Activated CD8-positive, alpha-beta memory T cell treated with anti-CD3 and anti-CD28 coated beads, Interleukin-2, amount 10 ng/mL, durations not matched to agents 7 days and 5 days (primary cell): ENCODE measurements at places on chromosomes 13 and 19.

DNA sequence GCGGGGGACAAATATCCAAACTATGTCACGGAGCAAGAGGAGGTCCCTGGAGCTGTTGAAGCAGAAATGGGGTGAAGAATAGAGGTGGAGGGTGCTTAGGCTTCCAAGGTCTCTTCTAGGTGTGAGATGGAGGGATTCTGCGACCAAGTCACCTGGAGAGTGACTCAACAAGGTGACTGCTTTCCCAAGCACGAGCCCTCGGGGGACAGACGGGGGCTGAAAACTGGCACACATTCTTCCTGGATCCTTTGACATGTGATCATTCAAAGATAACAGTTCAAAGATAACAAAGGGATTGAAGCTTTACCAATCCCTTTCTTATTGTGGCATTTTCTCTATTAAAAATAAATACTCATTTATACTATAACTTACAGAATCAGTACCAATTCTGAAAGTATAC, 2.2 kb upstream of the TEX101 start:
- no peak overlapping the region for H3K4me3 ChIP-seq
- no peak overlapping the region for H3K27ac ChIP-seq
- no peak for DNase-seq
- H3K36me3 ChIP-seq = no peaks in the 10 kb centered on the region
- H3K4me1 ChIP-seq = no peaks in the 10 kb centered on the region
- no peaks in the 10 kb centered on the region for H3K27me3 ChIP-seq

DNA sequence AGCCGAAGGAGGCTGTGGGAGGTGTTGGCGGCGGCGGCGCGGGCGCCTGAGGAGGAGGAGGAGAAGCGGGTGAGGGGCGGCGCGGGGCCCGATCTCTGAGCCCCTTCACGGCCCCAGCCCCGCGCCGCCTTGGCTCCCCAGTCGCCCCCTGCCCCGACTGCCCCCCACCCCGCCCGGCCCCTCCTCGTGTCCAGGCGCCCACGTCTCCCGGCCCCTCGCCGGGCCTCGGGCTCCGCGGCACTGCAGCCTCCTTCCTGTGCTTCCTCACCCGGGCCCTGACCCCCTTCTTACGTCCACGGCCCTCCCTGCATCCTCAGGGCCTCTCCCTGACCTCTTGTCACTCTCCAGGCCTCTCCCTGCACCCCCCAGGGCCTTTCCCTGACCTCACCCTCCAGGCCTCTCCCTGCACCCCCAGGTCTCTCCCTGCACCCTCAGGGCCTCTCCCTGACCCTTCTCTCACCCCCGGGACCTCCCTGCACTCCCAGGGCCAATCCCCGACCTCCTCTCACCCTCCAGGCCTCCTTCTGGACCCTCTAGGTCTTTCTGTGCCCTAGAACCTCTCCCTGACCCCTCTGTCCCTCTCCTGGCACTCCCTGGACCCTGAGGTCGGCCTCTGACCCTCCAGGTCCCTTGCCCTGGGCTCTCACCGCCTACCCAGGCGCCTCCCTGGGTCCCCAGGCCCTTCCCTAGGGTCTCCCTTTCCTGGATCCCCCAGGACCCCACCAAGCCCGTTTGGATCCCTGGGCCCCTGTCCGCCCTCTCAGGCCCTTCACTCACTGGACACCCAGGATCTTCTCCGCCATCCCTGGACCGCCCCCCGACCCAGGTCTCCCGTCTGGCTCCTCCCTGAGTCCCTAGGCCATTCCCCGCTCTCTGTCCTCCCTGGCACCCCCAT, 460 bp downstream of the KMT5C start:
- DNase-seq = peak; percentile 58
- peak overlapping the region; percentile 90 for H3K27ac ChIP-seq
- peaks cover 17% of the 10 kb centered on the region for H3K4me1 ChIP-seq
- peaks cover 12% of the 10 kb centered on the region for H3K27me3 ChIP-seq
- peak overlapping the region; percentile 73 for H3K4me3 ChIP-seq

DNA sequence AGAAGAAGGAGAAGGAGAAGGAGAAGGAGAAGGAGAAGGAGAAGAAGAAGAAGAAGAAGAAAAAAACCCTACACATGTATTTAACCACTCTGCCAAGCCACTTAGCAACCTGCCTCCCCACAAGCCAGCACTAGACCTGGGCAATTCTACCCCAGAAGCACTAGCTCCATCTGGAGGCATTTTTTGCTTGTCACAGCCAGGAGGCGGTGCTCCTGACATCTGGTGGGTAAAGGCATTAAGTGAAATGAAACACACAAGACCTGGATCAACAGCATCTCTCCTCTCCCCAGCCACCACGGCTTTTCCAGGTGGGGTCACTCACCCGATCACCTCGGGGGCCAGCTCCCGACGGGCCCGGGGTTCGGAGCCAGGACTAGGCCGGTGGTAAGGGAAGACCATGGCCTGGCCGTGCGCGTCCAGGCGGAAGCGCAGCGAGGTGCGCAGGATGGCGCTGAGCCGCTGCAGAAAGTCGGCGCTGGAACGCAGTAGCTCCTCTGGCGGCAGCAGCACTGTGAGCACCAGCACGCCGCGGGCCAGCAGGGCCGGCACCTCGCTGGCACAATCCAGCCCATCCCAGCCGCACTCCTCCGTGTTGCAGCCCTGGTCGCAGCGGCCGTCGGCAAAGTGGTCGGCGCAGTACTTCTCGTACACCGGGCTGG, 26.9 kb downstream of the NOTCH3 start:
- H3K36me3 ChIP-seq = no peaks in the 10 kb centered on the region
- H3K27ac ChIP-seq = no peak overlapping the region
- H3K4me1 ChIP-seq = peaks cover 4% of the 10 kb centered on the region

DNA sequence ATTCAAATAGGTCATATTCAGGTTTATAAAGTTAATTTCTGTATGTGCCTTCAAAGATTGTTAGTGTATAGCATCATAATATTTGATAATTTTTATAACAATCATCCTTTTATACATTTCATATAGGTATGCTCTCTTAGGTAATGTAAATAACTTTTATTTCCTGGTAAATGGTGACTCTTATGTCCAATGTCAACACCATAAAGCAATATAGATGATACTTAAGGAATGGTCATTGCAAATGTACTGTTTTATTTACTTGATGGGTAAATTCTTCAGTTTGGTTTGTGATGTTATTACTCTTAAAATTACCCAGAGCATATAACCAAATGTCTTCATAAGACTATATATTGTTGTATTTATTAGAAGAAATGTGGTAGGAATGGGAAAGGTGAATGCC, 928.7 kb downstream of the PCDH9 start:
- no peaks in the 10 kb centered on the region for H3K36me3 ChIP-seq
- no peaks in the 10 kb centered on the region for H3K4me1 ChIP-seq
- no peak overlapping the region for H3K27ac ChIP-seq

GRCh38 chr19:36113894-36114720, 568 bp downstream of the POLR2I start:
- peak overlapping the region; percentile 94 for H3K27ac ChIP-seq
- H3K4me1 ChIP-seq = peaks cover 35% of the 10 kb centered on the region
- H3K27me3 ChIP-seq = peaks cover 2% of the 10 kb centered on the region
- peaks cover 15% of the 10 kb centered on the region for H3K36me3 ChIP-seq
- peak overlapping the region; percentile 91 for H3K4me3 ChIP-seq

DNA sequence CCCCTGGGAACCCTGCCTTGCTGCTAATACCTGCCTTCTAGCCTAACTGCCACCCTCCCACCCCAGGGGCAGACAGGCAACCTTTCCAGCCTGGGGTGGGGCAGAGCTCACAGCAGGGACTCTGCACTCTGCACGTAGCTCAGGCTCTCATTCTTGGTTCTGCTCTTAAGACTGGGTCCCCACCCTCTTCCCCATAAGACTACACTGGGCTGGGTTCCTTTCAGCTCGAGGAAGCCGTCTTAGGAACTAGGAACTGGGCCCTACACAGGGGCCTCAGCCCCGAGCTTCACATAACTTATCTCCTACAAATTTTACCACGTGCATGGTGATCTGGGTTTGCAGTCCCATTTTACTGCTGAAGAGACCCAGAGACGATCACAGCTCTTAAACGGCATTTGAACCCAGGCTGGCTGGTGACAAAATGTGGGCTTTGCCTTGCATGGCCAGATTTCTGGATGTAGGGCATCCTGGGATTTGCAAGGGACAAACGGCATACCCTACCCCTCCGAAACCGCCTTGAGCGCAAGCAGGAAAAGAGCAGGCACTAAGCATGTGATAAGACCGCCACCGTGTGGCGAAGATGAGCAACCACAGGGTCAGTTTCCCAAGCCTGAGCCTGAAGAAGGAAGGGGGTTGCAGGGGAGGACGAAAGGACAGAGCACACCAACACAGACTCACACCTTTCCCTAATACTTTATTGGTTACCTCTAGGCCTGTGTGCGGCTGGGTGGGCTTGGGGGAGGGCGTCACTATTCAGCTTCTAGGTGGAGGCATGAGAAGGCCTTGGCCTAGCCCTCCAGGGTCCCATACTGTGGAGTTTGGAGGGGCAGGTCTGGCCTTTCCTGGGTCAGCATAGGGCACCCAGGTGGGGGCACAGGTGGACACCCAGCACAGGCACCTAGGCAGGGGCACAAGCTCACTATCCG, 5.1 kb downstream of the JUNB start:
- peak overlapping the region; percentile 81 for H3K27ac ChIP-seq
- H3K36me3 ChIP-seq = peaks cover 11% of the 10 kb centered on the region
- no peaks in the 10 kb centered on the region for H3K27me3 ChIP-seq
- DNase-seq = peak; percentile 82
- peak overlapping the region; percentile 51 for H3K4me3 ChIP-seq
- peaks cover 35% of the 10 kb centered on the region for H3K4me1 ChIP-seq
